ENCODE measurements at places on chromosomes 6 and 20.

GRCh38 chr6:167832497-167833395 lies 6.0 kb downstream of the AFDN start:
- DNase-seq, result no peak

GRCh38 chr20:5821627-5822215 lies 71.5 kb downstream of the SHLD1 start:
- DNase-seq, result no peak

DNA sequence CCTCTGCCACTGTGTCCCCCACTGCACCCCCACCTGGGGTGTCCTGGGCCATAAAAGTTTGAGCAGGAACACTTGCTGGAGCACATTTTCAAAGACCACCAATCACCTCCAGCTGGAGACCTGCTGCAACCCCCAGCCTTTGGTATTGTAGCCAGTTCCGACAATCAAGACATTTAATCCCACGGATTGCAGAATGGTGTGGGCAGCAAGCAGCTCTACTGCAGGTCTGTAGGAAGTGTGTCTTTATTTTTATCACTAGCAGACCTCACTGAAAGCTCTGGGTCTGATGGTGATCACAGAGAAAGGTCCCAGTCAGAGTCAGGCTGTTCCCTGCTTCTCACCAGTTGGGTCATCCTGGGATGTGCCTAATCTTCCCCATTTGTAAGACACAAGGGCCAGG lies 167.1 kb upstream of the ECI2 start:
- no peak for DNase-seq

DNA sequence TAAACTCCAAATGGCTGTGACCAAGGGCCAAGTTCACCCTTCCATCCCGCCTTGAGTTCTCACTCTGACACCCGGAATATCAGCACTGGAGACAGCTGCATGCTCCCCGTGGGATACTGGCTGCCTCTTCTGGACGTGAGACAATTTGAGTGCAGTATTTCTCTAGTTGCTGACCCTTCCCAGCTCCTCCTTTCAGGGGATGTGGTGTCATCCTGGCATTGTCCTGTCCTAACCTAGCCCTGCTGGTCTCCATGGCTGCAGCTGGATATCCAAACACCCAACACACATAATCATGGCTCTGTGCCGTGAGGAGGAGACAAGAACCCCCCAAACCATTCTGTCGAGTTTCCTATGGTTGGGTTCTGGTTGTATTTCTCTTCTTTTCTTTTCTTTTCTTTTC lies 82.6 kb downstream of the PAX1 start:
- DNase-seq, result no peak

All from stimulated activated CD8-positive, alpha-beta memory T cell treated with anti-CD3 and anti-CD28 coated beads, Interleukin-4, amount 100 ng/mL, for 4 hours (primary cell).